ENCODE measurements at places on chromosomes 5 and 9. TPM values are rescaled to one million over a fixed set of nuclear protein-coding genes. Genes with fewer than 3 reads are reported as not detected.

DNA sequence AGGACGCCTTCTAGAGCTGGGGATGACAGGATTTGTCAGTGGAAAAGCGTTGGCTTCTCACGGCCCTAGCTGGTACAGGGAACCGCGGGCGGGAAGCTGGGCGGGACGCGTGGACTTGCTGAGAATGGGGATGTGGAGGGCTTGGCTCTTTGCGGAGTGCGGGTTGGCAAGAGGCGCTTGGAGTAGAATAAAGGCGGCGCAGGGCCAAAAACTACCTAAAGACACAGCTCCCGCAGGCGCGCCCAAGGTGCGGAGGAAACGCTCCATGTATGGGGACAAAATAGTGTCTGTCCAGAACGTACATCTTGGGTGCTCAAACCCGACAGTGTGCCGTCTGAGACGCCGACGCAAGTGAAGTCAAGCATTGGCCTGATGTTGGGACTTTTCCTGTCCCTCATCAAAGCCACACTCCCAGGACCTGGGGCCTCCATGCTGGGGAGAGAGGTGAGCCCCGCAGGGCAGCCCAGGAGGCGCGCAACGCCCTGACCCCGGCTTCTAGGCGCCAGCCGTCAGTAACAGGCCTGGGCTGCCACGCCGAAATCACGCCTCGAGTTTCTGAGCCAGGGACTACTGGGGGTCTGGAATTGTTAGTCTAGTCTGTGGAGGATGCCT, 1.6 kb upstream of the NKX2-5 start:
- DNase-seq, result no peak

DNA sequence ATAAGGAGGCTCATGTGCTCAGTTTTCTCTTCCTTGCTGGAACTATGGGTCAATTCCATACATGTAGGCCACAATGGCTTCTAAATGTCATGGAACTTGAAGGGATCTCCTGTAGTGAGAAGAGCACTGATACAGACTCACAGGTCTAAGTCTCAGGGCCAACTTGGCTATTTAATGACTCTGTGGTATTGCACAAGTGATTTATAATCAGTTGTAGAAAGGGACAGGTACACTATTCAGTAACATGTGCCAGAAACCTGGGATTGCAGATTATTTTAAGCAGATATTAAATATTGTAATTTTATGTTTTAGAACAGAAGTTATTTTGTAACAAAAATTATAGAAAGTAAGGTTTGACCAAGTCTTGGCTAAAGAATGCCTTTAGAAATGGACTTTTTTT, 241.5 kb upstream of the PIK3R1 start:
- no peak for DNase-seq

DNA sequence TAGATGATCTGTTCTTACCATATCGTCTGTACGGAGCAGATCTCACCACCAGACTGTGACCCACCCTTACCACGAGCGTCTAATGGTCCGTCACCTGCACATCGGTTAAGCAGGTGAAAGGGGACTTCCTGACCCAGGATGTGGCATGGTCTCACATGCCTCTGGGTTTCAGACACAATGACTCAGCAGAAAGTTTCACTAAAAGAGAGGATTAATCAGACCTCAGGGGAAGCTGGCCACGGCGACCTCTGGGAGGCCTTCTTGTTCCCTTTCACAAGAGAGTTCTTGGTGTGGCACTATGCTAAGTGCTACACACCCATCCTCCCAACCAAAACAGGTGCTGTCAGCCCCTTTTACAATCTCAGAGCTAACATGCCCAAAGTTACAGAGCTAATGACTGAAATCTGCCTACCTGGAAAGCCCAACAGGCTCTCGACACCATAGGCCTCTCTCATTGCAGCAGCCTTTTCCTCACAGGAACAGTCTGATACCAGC, 41.6 kb downstream of the ADAMTS12 start:
- peak; percentile 8 for DNase-seq

The LCN9 gene
- not detected for total RNA-seq

The PFDN1 gene
- total RNA-seq, result 30.0 TPM

The CERCAM gene
- total RNA-seq, result 1.3 TPM

The PCDHGB4 gene
- 0.25 TPM for total RNA-seq

GRCh38 chr9:105503881-105504280, 54.0 kb upstream of the FKTN start:
- no peak for DNase-seq

GRCh38 chr9:129810116-129810515, 7.1 kb downstream of the TOR1B start:
- DNase-seq, result no peak

The IFNA16 gene
- total RNA-seq, result not detected

GRCh38 chr5:165894916-165895315, 2389.5 kb downstream of the MAT2B start:
- DNase-seq, result no peak

Data from naive thymus-derived CD8-positive, alpha-beta T cell (primary cell).